ENCODE measurements at places on chromosomes 2 and 18.

GRCh38 chr2:206201075-206201848 is 41.6 kb downstream of the EEF1B2 start:
- no peak overlapping the region for H3K4me3 ChIP-seq
- no peaks in the 10 kb centered on the region for H3K4me1 ChIP-seq
- no peak for DNase-seq
- no peaks in the 10 kb centered on the region for H3K27me3 ChIP-seq

- no peak overlapping the region for H3K4me3 ChIP-seq
- H3K36me3 ChIP-seq: no peaks in the 10 kb centered on the region
- no peak overlapping the region for H3K27ac ChIP-seq
- H3K27me3 ChIP-seq: no peaks in the 10 kb centered on the region
Measured at GRCh38 chr2:167572883-167573619, 674.3 kb downstream of the STK39 start.

DNA sequence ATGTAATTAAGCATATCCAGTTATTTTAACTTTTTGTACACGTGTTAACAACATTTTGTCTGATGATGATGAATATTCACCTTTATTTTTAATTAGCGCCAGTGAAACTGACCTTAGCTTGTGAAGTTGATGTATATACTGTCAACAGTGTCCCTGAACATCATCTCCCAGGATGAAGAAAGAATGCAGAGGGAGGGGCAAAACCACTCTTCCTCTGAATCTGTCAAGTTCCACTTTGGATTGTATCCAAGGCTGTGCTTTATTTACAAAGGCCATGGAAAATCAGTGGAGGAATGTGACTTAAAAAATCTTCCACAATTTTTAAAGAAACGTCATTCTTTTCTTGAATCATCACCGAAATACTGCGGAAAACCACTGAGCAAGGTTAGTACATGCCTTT is 4.5 kb upstream of the RMDN2 start:
- peaks cover 52% of the 10 kb centered on the region for H3K4me1 ChIP-seq
- no peak for DNase-seq
- no peak overlapping the region for H3K27ac ChIP-seq
- H3K36me3 ChIP-seq: no peaks in the 10 kb centered on the region
- no peaks in the 10 kb centered on the region for H3K27me3 ChIP-seq

- DNase-seq: no peak
- no peaks in the 10 kb centered on the region for H3K36me3 ChIP-seq
- peaks cover 100% of the 10 kb centered on the region for H3K27me3 ChIP-seq
- H3K4me1 ChIP-seq: peaks cover 32% of the 10 kb centered on the region
- peak overlapping the region; percentile 20 for H3K4me3 ChIP-seq
Measured at GRCh38 chr2:218898109-218898878, 17.6 kb downstream of the WNT10A start.

GRCh38 chr2:187875261-187876141 is 321.3 kb upstream of the TFPI start:
- no peak overlapping the region for H3K4me3 ChIP-seq
- DNase-seq: no peak
- no peaks in the 10 kb centered on the region for H3K36me3 ChIP-seq
- no peaks in the 10 kb centered on the region for H3K27me3 ChIP-seq
- no peaks in the 10 kb centered on the region for H3K4me1 ChIP-seq
- H3K27ac ChIP-seq: no peak overlapping the region

DNA sequence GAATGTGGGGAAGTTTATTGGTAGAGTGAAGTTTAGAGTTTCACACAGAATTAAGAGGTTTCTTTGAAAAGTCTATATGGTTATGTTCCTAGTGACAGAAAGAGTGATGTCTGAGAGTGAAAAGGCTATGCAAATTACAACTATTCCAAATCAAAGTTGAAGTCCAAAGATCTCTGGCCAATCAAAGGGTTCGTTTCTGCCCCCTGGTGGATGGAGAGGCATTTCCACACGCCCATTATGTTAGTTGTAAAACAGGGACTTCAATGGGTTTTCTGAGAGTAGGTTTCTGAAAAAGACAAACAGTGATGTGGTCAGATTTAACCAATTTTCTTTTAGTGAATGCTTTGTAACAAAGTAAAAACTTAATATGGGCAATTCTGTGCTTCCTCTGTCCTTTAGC is 441.5 kb upstream of the POU3F3 start:
- H3K4me1 ChIP-seq: no peaks in the 10 kb centered on the region
- no peaks in the 10 kb centered on the region for H3K36me3 ChIP-seq
- H3K27ac ChIP-seq: no peak overlapping the region
- H3K4me3 ChIP-seq: no peak overlapping the region

All from esophagus muscularis mucosa (tissue), 4 donors.